ENCODE measurements at places on chromosomes 3 and 15.

DNA sequence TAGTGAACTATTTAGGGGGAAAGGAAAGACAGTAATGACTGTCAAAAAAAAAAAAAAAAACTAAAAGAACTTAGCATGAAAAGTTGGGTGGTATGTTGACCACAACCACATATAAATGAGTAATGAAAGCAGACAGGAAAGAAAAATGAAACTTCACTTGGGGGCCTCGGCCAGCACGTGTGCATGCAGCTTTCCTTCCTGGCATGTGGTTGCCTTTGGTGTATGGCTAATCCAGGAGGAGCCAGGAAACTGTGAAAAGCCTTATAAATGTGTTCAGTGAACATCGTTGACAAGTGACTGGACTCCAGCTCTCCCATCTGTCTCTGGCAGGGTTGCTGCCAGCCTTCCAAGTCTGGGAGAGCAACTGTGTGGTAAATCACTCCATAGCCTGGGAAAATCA, 195.1 kb downstream of the DTWD1 start:
- no peak for DNase-seq

- DNase-seq = no peak
Observed at GRCh38 chr3:118754406-118755252, 280.0 kb downstream of the IGSF11 start.

DNA sequence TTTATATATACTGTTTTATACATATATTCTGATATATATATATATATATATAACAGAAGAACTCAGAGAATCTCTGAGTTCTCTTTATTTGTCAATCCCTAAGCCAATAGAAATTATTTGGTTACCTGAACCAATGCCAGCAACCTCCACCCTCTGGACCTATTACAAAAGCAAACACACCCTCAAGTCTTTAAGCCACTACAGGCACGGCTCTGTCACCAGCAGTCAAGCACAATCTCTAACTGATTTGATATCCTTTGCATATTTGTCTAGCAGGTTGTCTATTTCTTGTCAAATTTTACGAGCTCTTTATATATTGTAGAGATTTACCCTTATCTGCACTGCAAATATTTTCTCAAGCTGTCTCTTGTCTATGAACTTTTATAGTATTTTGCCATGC, 66.6 kb upstream of the TOPAZ1 start:
- DNase-seq = no peak

- no peak for DNase-seq
Observed at GRCh38 chr15:45417303-45417950, 39.1 kb upstream of the GATM start.

DNA sequence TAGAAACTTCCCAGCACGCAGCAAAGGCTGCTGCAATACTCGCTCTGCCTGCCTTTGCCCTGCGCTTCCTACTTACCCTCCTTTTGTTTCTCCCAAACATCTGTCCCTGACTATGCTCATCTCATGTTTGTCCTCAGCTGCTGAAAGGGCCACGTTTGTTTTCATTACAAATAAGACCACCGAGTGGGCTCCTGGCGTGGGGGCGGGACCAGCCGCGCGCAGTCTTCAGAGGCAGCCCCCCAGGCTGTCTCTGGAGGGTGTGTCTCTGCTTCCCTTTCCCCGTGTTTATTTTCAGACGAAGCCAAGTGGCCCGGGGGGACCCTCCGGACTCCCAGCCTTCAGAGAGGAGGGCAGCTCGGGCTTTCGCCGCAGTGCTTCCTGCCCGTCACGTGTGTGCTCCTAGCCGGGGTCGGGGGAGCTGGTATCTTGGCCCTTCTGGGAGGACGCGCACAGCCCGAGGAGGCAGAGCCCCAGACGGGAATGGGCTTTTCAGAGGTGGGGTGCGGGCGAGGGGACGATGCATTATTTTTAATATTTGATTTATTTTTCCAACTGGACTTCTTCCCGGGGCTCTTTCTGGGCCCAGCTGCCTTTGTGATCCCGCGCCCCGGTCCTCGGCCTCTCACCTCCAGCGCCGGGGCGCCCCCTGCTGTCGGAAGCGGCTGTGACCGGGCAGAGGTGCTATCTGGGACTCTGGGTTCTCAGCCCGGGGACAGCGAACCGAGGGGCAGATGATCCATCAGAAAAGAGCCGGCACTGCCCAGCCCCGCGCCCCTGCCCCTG, 70.0 kb upstream of the CGNL1 start:
- peak; percentile 83 for DNase-seq

- peak; percentile 68 for DNase-seq
Observed at GRCh38 chr15:38610748-38611147, 46.1 kb upstream of the RASGRP1 start.

DNA sequence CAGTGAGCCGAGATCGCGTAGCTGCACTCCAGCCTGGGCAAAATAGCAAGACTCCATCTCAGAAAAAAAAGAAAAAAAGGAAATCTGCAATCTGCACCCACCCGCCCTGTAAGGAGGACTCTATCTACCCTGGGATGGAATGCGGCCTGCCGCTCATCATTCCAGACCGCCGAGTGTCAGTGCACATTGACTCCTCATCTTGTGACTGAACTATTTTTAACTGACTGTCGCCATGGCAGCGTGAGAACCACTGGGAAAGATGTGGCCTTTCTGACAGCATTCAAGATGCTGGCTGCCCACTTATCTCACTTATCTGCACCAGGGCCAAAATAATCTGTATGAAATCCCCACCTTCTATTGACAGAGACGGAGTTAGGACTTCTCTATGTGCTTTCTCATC, 38.8 kb upstream of the ANKRD34C start:
- DNase-seq = no peak

DNA sequence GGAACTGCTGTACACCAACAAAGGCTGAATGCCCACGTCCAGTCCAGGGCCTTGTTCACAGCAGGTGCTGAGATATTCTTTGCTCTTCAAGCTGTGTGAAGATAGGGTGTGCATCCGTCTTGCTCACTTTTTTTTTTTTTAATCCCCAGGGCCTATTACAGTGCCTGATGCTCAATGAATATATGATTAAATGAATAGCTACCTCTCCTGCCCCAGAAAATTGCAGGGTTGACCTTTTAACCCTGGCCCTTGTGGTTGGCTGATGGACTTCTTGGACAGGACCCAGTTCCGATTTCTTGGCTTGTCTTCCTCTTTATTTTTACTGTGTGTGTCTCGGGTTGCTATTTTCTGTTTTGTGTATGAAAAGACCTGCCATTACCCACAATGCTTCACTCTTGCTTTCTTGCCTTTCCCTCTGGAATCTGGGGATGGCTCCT, 2.9 kb upstream of the FYTTD1 start:
- no peak for DNase-seq

DNA sequence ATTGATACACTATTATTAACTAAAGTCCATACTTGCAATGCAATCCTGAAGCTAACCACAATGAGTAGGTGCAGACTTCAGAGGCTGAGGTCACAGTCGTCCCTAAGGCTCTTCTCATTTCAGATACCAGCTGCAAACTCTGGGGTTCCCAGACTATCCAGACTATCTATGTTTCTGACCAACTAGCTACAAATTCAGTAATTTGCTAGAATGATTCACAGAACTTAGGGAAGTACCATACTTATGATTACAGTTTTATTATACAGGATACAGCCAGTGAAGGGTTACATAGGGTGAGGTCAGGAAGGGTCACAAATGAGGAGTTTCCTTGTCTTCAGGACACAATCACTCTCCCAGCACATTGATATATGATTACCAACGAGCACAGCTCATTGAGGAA, 36.5 kb downstream of the PPM1L start:
- no peak for DNase-seq

DNA sequence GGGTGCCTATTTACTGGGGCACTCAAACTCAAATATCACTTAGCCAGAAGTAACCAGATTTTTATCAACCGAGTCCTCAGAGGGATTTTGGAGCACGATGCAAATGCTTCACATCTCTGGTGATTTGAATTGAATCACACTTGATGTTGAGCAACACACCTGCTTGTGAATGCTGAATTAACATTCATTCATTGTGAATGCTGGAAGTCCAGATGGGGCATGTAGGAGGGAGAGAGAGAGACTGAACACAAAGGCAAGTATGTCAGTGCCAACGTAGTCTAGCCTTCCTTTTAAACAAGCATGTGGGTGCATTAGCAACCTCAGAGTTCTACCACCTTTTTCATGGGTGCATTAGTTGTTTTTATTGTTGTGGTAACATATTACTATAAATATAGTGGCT, 156.2 kb downstream of the ADAMTSL3 start:
- DNase-seq = no peak

- no peak for DNase-seq
Observed at GRCh38 chr15:98040146-98040545, 79.6 kb downstream of the ARRDC4 start.

- no peak for DNase-seq
Observed at GRCh38 chr15:51335538-51336410, 2.6 kb downstream of the CYP19A1 start.

DNA sequence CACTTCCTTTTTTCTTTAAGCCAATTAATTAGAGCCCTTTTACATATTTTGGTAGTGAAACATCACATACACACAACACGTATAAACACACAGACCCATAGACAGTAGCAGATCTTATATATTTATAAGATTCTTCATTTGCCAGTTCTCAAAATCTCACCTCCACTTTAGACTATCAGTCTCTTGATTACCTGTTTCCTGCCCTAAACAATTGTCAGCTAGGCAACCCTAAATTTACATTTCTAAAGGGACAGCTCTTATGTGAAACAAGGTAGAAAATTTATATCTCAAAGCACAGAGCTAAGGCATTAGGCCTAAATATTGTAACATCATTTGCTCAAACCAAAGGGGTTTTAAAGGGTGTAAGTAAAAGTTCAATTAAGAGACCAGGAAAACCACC, 28.9 kb downstream of the SETMAR start:
- DNase-seq = no peak

GRCh38 chr15:69375151-69375790, 38.9 kb upstream of the KIF23 start:
- DNase-seq = no peak

DNA sequence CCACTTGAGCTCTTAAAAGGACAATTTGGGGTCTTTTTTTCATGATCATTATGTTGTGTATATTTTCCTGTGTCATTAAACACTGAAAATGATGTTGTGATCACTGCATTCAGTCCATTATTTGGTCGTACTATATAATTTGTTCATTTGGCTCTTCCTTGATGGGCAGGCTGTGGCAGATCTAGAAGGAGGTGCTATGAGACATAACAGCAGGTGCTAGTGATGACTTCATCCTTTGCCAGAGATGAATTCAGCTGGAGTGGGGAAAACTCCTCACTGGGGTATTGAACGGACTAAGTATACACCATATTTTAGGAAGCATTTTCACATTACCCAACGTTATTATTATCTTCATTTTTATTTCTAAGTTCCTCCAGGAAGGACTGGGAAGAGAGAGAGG, 12.0 kb downstream of the CMTM7 start:
- DNase-seq = no peak

- no peak for DNase-seq
Observed at GRCh38 chr15:63094495-63094931, 27.1 kb upstream of the LACTB start.
